Immature natural killer cell (primary cell): ENCODE measurements at places on chromosomes 4 and X. TPM values are rescaled to one million over a fixed set of nuclear protein-coding genes. Genes with fewer than 3 reads are reported as not detected.

Gene PDCL2
- polyA plus RNA-seq, result not detected

Gene MAP7D2
- not detected for polyA plus RNA-seq

Gene F8A2
- not detected for polyA plus RNA-seq

Gene SASH3
- polyA plus RNA-seq, result 254 TPM

DNA sequence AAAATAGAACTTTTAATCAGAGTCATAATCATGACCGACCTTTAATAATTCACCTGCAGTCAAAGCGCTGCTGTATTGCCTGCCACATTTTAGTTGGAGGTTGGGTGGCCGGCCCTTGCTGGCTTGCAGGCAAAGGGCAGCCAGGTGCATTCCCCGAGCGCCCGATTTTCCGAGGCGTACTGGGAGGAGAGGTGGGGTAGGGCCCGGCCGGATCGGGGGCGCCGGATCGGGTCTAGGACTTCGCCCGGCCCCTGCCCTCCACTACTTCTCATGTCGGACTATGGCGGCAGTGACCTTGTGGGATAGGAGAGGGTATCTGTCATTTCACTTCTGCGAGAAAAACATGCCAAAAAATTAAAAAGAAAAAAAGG, 2.5 kb upstream of the RS1 start:
- DNase-seq, result no peak

- DNase-seq, result no peak
Observed at GRCh38 chrX:121120690-121121605, 73.5 kb downstream of the GLUD2 start.

- DNase-seq, result no peak
Observed at GRCh38 chrX:134761788-134762187, 103.5 kb upstream of the PLAC1 start.

DNA sequence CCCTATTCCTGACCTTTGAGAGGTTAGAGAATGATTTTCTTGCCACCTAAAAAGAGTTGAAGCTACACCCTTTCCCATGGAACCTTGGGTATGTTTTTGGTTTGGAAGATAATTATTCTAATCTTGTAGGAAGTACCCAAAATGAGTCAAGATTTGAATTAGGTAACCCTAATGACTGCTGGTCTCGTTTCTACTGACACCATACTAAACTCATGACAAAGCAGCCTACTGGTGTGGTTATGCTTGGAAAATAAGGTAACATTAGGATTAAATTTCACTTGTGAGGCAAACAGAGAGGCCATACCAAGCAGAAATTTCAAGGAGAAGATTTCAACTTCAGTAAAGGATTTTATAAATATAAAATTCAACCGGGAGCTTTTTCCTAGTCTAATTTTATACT, 107.9 kb downstream of the FBXW7 start:
- DNase-seq, result no peak

DNA sequence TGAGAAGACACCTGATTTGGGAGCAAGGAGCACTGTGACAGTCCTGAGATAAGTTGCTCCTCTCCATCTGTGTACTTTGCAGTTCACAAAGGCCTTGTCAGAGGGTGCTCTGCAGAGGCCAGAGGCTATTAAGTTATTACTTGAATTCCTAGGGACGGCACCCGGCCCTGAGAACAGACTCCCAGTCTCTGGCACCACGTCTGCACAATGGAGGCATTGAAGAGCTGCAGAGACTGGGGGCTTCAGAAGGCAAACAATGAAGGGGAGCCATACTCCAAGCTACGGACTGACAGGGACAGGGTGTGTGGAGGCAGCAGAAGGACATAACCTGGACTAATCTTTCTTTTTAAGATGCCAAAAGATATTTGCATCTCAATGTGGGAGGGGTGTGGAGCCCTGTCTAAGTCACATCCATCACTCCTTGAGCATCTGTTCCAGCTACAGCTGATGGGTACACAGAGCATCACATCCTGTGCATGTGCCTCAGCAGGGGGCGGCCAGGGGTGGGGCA, 11.5 kb downstream of the RASGEF1B start:
- no peak for DNase-seq

GRCh38 chr4:57131849-57132742, 21.9 kb upstream of the IGFBP7 start:
- no peak for DNase-seq

DNA sequence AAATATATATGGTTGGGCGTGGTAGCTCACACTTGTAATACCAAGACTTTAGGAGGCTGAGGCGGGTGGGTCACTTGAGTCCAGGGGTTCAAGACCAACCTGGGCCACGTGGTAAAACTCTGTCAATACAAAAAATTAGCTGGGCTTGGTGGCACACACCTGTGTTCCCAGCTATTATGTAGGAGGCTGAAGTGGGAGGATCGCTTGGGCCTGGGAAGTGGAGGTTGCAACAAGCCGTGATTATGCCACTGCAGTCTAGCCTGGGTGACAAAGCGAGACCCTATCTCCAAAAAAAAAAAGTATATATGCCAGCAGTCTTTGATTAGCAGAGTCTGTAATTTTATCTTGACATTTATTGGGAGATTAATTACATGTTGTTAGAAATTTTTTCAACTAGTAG, 8.7 kb downstream of the EIF2S3 start:
- DNase-seq, result no peak

GRCh38 chrX:1595711-1596060, 4.3 kb downstream of the AKAP17A start:
- DNase-seq, result no peak
